Right ventricle myocardium inferior (tissue), 1 donor: ENCODE measurements at places on chromosomes 2 and 18.

GRCh38 chr2:148819019-148819585 is 55.9 kb upstream of the KIF5C start:
- DNase-seq, result no peak

DNA sequence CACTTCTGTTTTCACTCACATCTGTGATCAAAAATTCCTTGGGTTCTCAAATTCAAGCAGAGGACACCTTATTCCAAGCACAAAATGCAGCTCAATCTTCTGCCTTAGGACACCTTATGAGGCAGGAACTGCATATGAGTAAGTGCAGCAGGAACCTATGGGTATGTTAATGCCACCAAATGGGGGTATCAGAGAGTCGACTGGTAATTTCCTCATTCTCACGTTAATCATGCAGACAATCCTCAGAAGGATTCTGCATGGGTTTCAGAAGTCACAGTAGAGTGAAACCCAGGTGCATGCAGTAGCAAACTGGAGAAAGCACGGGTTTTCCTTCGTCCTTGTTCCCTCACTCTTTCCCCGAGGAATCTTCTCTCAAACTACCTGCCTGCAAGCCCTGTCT is 452.8 kb downstream of the CBLN2 start:
- no peak for DNase-seq

DNA sequence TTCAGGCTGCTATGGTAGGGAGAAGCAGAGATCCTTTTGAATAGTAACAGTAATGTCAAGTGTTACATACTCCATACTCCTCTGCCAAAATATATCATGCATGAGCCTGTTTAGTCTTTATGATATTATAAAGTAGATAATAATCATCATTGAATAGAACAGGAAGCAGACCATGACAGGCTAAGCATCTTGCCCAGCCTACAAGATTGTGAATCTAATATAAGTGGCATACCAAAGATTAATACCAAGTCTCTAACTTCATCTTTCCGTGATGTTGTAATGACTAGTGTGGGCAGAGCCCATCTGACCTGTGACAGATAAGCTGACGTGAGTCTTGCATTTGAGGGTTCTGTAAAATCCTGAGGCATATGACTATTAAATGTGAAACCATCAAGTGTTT is 13.1 kb downstream of the NDUFB3 start:
- DNase-seq, result no peak

GRCh38 chr18:12768625-12769024 is 65.8 kb downstream of the PSMG2 start:
- DNase-seq, result no peak

GRCh38 chr2:43427032-43427424 is 168.8 kb downstream of the THADA start:
- no peak for DNase-seq

- no peak for DNase-seq
Observed at GRCh38 chr2:68717305-68717661, 17.3 kb upstream of the ARHGAP25 start.

DNA sequence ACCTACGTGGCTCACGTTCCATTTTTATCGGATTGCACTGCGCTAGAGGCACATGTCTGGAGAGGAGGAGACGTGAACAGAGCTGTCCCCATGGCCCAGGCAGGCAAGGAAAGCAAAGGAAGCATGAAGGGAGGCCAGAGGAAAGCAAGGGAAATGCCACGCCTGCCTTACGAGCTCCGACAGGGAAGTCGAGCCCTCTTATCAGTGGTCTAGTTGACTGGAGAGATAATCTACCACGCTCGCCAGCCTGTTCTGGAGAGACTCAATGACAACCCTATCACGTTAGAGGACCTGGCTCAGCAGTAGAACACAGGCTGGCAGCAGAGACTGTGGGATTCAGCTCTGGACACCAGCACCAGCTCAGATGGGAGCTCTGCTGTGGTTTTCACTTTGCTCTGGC is 202.6 kb upstream of the ID2 start:
- DNase-seq, result peak; percentile 56

- peak; percentile 90 for DNase-seq
Observed at GRCh38 chr2:74715081-74715791, 61.2 kb downstream of the SEMA4F start.

GRCh38 chr2:198883604-198884003 is 574.1 kb downstream of the SATB2 start:
- DNase-seq, result no peak

DNA sequence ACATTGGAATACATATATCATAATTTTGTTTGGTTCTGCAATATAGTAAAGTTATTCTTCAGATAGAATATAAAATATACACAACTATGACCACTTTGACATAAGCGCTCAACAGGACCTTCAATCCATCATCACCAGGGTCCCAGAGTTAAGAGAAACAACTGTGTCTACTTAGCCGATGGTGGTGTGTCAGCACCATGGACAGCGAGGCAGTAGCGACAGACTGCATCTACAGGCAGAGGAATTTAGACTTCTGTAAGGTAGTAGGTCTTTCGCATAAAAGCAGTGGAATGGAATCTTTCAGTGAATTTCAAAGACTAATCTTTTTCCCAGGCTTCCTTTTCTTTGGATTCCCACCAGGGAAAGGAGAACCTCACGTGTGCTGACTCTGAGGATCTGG is 20.5 kb upstream of the LRPPRC start:
- DNase-seq, result no peak

- no peak for DNase-seq
Observed at GRCh38 chr2:98346311-98347236, at the start of gene CNGA3. Gene CNGA3, plus strand, starts transcription at chr2:98346456. Its CDS starts 23,520 bp downstream, at chr2:98369976.

GRCh38 chr2:201194097-201194496 is 11.2 kb downstream of the CASP10 start:
- no peak for DNase-seq

DNA sequence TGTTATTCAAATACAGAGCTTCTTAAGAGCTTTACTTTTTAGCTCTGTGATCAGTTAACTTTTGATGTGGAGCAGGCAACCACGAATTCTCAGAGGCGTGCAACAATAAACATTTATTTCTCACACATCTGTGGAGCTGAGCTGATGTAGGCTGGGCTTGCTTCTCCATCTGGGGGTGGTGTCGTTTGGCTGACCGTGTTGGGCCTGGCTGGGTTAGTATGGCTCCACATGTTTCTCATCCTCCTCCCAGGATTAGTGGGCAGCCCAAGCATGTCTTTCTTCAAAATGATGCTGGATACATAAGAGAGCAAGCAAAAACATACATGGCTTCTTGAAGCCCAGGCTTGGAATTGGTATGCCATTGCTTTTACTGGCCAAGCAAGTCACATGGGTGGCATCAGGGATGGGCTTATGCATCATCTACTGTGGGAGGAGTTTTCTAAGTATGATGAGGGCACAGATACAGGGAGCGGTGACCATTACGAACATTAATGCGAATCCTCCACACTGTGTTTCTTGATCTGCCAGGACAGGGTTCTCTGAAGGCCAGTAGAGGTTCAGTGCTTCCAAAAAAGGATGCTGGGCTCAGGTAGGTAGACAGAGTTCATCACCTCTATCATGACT is 157.0 kb upstream of the TNP1 start:
- DNase-seq, result no peak

DNA sequence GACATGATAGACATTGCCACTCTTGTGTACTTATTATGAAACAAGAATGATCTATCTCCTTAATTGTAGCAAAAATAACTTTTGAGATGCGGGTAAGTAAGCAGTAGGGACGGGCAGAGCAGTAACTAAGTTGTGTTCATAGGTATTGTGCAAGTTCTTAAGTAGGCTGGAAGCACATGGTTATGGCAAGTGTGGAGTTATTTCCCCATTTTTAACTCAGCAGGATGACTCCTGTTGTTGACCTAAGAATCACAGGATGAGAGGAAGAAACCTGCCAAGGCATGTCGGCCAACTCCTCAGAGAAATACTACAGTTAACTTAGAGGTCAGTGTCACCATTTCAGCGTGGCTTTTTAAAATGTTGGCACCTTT is 51.1 kb upstream of the FN1 start:
- DNase-seq, result no peak

DNA sequence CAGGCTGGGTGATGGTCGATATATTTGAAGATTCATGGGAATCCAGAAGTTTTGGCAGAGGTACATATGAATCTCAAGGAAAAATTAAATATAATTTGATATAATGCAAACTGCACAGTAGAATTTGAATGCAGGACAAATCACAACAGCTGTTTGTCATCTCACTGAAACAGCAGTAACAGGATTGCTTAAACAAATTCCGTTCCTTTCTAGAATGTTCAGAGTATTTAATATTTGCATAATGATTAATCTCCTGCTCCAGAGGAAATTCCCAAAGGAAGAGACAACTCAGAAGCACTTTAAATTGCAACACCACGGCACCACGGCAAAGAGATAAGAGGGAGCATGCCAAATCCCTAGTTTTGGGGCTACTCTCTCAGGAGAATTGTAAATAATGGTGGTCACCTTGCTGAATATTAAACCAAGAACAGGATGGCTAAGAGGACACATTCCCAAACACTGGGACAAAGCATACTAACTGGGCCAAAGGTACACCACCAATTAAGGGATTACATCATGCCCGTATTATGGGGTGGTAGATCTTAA is 67.8 kb upstream of the MAP4K3 start:
- no peak for DNase-seq

- no peak for DNase-seq
Observed at GRCh38 chr2:102634831-102635241, 15.5 kb downstream of the SLC9A2 start.

- DNase-seq, result no peak
Observed at GRCh38 chr2:48043746-48044145, 137.4 kb upstream of the FBXO11 start.

DNA sequence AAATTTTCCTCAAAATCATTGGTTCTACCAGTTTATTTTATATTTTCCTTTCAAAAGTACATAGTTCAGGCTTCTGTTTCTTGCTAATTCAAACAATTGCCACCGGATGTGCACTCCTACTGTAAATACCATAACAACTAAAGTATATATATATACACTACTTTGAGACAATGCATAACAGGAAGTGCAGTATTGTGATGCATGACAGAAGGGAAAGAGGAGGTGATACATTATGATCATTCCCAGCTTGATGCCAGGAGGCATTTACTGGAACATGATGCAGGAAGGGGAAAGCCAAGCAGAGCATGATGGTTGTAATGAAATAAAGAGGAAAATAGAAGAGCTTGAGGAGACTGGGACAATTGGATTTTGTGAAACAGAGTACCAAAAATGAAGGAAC is 215.2 kb upstream of the NT5C1B start:
- DNase-seq, result no peak

DNA sequence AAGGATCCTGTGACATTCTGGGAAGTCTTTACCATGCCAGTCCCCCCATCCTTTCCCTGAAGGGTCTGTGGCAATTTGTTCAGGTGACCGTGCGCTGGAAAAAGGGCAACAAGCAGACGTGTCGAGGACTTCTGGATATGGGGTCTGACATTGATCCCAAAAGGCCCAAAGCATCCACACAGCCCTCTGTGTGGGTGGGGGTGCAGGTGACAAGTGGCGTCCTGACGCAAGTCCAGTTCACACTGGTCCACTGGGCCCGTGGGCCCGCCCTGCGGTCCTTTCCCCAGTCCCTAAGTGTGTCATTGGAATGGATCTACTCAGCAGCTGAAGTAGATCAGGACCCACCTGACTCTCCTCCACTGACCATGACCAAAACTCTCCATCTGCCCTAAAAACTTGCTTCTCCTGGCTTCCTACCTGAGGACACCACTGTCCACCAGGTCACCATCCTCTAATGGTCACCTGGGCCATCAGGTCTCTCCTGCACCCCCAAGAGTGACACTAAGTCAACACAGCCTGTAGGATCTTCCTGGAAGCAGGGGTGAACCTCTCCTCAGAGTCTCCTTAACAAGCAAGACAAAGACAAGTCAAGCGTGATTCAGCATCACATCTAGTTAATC is 85.6 kb upstream of the SLC66A3 start:
- no peak for DNase-seq

DNA sequence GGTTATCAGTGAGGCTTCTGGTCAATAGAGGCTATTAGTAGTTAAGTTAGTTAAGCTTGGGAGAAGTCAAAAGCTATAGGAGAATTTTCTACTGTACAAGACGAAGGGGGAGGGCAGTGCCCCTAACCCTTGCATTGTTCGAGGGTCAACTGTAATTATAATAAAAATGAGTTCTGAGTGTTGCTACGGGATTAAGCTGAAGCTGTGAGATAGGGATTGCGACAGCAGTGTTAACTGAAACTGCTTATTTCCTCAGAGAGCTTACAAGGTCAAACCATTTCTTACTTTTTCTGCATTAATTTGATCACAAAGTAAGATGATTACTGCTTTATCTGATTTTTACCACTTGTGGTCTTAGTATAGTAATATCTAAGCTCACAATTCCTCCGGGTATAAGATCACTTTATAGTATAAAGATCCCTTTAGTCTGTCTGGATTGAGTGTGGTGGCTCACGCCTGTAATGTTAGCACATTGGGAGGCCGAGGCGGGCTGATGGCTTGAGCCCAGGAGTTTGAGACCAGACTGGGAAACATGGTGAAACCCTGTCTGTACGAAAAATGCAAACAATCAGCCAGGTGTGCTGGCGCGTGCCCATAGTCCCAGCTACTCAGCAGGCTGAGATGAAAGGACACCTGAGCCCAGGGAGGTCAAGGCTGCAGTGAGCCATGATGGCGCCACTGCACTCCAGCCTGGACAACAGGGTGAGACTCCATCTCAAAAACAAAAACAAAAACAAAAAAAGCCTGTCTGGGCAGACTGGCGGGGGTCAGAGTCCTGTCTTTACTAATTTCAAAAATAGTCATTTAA is 119.5 kb upstream of the TLK1 start:
- DNase-seq, result no peak

DNA sequence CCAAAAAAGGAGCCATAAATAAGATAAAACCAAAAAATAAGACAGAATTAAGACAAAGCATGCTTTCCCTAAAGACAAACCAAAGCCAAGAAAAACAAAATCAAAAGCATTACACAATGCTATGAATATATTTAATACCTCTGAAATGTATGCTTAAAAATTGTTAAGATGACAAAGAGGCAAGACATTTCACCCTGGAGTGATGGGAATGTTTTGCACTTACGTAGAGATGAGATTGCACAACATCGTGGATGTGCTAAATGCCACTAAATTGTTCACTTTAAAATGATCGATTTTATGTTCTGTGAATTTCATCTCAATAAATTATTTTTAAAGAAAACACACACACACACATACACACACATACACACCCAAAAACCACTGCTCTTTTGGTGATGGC is 386.6 kb upstream of the KLHL29 start:
- no peak for DNase-seq

GRCh38 chr18:79956276-79956675 is 4.8 kb upstream of the SLC66A2 start:
- no peak for DNase-seq
